ENCODE measurements at places on chromosomes 5 and 9. TPM values are rescaled to one million over a fixed set of nuclear protein-coding genes. Genes with fewer than 3 reads are reported as not detected.

Gene PPWD1
- 44.0 TPM for total RNA-seq

Gene NR5A1
- total RNA-seq = not detected

Gene PTGES
- 4.4 TPM for total RNA-seq

Gene VCAN
- 3,471 TPM for total RNA-seq

Gene ARID3C
- 0.31 TPM for total RNA-seq

Gene TAF1L
- total RNA-seq = under 0.01 TPM

Gene ZNF367
- total RNA-seq = 15.9 TPM

Gene FAF2
- 37.9 TPM for total RNA-seq

Gene UQCRQ
- 186 TPM for total RNA-seq

Gene C7
- total RNA-seq = 15.2 TPM

Gene SLC6A3
- total RNA-seq = not detected

Gene ADAMTS6
- total RNA-seq = 23.5 TPM

Gene PCDHA2
- total RNA-seq = 0.06 TPM

Gene TMEM215
- total RNA-seq = not detected

Gene HTR4
- total RNA-seq = 5.7 TPM

Gene FAM221B
- not detected for total RNA-seq

Gene SMIM33
- not detected for total RNA-seq

Gene FBN2
- total RNA-seq = 18.4 TPM

Gene PNPLA7
- total RNA-seq = 1.3 TPM

Gene FREM1
- total RNA-seq = 0.56 TPM

Gene LVRN
- total RNA-seq = under 0.01 TPM

Gene NMUR2
- not detected for total RNA-seq

Gene BNC2
- total RNA-seq = 12.3 TPM

Gene FST
- 95.7 TPM for total RNA-seq

Gene IGFBPL1
- total RNA-seq = not detected

Gene PHF24
- total RNA-seq = 0.13 TPM

Gene TYRP1
- not detected for total RNA-seq

Gene HAPLN1
- 29.7 TPM for total RNA-seq

Gene LPAR1
- total RNA-seq = 39.8 TPM

Gene SPINK13
- total RNA-seq = not detected

Gene LCN15
- not detected for total RNA-seq

Gene PTGES2
- 76.8 TPM for total RNA-seq

Gene SLC6A7
- not detected for total RNA-seq

Gene SLC34A3
- 0.06 TPM for total RNA-seq

Gene CCL21
- total RNA-seq = not detected

Gene CFAP90
- total RNA-seq = not detected

Gene SEMA6A
- total RNA-seq = 0.40 TPM

Gene ENDOG
- 29.1 TPM for total RNA-seq

Gene SHOC1
- total RNA-seq = not detected

Gene MYMK
- not detected for total RNA-seq

Gene SLC36A3
- total RNA-seq = not detected

Gene FRMD3
- total RNA-seq = 3.9 TPM

Gene HSPA4
- 122 TPM for total RNA-seq

Gene SLC1A3
- total RNA-seq = 0.19 TPM

Measured in aortic smooth muscle cell (primary cell).